Right ventricle myocardium inferior (tissue), 1 donor: ENCODE measurements at places on chromosomes 6 and 20. TPM values are rescaled to one million over a fixed set of nuclear protein-coding genes. Genes with fewer than 3 reads are reported as not detected.

- DNase-seq, result no peak
Observed at GRCh38 chr20:47262365-47263013, 94.0 kb downstream of the ZMYND8 start.

GRCh38 chr6:9834233-9834632 lies 580.6 kb downstream of the TFAP2A start:
- no peak for DNase-seq

DNA sequence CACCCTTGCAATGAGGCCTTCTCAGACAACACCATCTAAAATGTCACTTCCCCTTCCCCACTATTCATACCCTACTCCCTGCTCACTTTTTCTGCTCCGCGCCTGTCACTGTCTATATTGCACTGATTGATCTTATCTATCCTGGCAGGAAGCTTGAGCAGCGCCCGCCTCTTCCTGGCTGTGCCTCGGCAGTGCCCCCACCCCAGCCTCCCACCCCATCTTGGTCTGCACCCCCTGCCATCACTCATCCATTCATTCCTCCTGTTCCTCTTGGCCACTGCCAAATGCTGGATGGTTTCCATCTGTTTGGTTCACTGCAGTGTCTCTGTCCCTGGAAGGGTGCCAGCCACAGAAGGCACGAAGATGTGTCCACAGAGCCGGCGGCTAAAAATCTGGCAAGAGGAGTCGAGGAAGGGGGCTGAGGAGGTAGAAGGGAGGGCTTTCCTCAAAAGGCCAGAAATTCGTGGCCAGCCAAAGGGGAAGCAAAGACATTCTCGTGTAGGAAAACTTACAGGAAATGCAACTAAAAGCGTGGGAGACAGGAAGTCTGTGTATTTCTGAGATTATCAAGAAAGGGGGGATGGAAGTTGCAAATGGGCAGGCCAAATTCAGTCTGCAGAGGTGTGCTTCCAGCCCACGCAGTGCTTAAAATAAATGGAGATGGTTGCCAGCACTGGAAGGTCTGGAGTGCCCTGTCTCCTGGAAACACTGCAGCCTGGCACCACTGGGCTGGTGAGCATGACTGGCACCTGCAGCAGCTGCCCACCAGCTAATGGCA lies 27.6 kb downstream of the SYNJ2 start:
- peak; percentile 81 for DNase-seq

DNA sequence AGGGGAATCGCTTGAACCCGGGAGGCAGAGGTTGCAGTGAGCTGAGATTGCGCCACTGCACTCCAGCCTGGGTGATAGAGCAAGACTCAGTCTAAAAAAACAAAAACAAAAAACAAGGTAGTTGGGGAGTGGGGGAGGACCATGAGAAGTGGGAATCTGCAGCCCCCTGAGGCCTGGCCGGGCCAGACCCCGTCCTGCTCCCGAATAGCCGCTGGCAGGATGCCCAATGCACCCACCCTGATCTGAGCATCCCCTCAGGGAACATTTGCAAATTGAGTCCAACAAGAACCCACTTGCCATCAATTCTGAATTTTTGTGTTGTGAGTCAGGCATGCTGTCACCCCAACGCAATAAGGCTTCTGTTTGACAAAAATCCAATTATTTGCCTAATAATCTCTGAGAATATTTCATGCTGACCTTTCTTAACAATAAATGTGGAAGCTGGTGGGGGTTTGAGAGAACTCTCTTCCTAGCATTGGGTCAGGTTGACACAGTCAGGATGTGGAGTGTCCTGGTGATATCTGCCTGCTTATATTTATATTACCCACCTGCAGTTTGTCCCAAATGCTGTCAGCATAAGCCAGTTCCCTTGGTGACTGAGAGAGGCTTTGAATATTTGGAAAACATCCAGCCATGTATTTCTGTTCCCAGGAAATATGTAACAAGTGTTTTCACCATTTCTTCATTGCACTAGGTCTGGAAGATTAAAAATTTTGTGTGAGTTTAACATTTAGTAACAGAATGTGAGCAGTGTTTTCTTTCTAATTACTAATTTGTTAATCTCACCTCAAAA lies 28.4 kb upstream of the FRMD1 start:
- no peak for DNase-seq

TRAPPC3L gene
- total RNA-seq, result not detected

DNA sequence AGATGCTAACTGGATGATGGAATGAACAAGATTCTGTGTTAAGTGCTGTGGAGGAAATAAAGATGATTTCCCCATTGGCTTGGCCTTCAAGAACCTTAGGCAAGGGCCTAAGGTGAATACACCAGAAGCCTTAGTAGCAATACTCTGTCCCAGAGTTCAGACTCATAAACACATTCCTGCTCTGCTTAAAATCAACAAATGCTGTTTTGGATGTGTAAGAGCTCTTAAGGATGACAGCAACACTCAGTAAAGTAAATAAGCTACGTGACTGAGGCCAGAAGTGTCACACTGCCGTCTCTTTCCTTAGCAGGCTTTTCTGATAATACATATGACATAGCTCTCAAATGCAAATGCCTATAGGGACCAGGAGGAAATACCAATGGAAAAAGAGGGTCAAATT lies 90.6 kb downstream of the EYA2 start:
- no peak for DNase-seq

- no peak for DNase-seq
Observed at GRCh38 chr20:45402946-45403345, 5.1 kb upstream of the DBNDD2 start.

DNA sequence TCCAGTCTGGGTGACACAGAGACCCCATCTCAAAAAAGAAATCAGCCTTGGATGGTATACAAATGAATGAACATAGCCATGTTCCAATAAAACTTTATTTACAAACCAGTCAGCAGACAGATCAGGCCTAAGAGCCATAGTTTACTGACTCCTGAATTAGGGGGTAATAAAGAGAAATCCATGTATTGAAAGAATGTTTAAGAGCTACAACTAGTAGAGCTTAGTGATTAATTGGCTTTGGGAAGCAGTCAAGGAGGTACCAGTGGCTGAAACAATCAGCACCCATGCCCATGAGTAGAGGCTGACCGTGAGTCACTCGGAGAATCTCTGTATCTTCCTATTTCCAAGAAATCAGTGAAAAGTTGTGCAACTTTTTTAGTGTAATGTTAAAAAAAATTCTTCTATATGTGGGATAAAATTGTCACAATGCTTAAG lies 223.6 kb upstream of the RREB1 start:
- no peak for DNase-seq

PBOV1 gene
- not detected for total RNA-seq

NKAIN2 gene
- 0.30 TPM for total RNA-seq
